ENCODE measurements at places on chromosomes 7 and 10.

DNA sequence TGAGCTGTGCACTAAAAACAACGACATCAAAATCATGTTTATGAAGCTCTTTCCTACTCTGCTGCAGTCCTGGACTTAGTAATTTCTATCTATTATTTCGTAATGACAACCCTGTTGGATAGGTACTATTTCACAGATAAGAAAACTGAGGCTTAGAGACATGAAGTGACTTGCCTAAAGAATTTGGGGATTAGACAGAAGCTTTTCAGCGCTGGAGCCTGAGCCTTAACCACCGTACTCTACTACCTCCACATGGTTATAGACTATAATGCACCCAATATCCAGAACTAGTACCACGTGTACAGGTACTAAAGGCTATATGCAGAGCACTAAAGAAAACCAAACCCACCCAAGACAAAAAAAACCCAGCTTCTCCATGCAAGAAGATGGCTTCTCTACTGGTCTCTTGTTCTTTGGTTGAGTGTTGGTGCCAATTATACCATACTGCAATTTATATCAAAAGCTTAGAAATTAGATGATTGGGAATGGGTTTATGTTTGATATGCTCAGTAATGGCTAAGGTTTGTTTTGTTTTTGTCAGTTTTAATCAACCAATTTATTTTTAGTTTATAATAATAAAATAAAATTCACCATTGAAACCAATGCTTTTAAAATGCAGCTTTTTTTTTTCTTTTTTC is 6.5 kb upstream of the SNX10 start:
- DNase-seq, result no peak

DNA sequence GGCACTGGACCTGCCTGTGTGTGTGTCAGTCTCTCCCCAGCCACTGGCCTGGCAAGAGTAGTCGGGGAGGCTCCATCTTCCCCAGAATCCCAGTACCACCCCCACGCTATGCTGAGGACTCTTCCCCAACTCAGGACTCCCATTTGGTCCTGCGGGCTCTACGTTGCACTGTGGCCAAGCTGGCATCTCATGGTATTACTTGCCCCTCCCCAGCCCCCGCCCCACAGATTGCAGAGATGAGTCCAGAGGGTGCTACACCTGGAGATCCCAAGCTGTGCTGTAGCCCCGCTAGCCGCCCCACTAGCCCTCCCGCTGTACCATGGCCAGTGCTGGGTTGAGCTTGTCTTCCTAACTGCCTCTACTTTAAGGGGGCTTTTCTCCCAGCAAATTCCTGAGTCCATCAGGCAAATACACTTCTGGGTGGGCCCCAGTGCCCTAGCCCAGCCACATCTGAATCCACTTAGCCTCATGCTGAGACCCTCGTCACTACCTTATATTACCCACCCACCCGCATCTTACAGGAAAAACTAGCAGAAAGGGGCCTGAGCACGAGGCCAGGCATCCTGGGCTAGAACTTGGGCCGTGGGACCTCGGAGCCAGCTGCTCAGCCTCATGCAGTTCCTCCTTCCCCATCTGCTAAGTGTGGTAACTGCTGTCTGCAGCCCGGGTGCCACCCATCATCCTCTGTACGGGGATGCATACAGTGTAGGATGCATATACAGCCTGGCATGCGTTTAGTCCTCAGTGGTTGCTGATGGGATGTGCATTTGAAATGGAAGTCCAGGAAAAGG is 65.8 kb upstream of the CACUL1 start:
- DNase-seq, result no peak

- DNase-seq, result no peak
Observed at GRCh38 chr10:126979311-126979710, 74.1 kb downstream of the DOCK1 start.

- DNase-seq, result no peak
Observed at GRCh38 chr7:77765906-77766800, 32.1 kb downstream of the TMEM60 start.

GRCh38 chr7:30479202-30480120 is 877 bp upstream of the NOD1 start:
- no peak for DNase-seq

DNA sequence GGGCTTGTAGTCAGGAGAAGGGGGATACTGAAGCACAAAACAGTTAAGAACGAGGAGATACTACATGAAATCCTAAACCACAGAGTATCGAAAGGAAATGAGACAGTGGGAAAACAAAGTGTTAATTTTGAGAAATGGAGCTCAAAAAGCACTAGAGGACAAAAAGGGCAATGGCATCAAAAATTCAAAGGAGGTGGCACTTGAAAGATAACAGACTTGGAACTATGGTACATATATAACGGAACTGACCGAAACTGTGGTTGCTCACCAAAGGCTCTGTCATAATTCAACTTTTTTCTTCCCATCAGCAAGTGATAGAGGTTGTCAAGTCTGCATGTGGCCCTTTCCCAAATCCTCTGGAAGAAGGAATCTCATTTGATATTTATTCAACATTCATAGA is 97.0 kb downstream of the CABCOCO1 start:
- no peak for DNase-seq

DNA sequence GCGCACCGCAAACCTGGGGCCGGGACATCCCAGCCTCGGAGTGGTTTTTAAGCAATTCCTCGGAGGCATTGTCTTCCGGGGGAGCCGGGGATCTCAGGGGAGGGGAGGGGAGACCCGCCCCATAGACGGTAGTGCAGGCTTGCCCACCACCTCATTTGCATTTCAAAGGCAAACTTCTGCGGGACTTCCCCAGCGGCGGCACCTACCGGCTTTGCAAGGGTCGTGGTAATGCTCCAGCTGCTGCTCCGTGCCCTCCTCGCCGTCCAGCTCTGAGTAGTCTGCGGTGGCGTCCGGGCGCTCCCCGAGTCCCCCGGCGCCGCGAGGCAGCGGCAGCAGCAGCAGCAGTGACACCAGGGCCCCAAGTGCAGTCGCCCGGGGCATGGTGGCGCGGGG is 425 bp downstream of the TLL2 start:
- no peak for DNase-seq

- DNase-seq, result no peak
Observed at GRCh38 chr10:50635286-50635685, 11.5 kb upstream of the SGMS1 start.

- no peak for DNase-seq
Observed at GRCh38 chr10:46016811-46017210, 13.6 kb downstream of the NCOA4 start.

- DNase-seq, result no peak
Observed at GRCh38 chr7:37448011-37448635, 541 bp downstream of the ELMO1 start.

GRCh38 chr10:77784856-77785255 is 141.7 kb downstream of the DLG5 start:
- DNase-seq, result no peak

DNA sequence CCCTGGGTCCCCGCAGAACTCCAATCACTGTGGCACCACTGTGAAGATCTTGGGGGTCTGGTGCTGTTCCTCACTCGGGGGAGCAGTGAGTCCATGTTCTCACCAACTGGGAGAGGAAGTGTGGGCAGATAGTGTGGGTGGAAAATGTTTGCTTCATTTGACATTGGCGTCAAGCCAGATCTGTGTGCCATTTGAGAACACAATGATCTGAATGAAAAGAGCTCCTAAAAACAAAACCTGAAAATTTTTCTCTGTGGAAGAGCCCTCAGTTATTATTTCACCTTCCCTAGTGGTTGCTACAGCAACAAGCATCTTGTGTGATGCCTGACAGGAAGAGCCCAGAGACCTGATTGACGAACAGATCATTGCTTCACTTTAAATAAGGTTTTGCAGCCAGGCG is 125.6 kb downstream of the VIPR2 start:
- DNase-seq, result no peak

GRCh38 chr10:19195698-19196097 is 147.1 kb downstream of the MALRD1 start:
- no peak for DNase-seq

DNA sequence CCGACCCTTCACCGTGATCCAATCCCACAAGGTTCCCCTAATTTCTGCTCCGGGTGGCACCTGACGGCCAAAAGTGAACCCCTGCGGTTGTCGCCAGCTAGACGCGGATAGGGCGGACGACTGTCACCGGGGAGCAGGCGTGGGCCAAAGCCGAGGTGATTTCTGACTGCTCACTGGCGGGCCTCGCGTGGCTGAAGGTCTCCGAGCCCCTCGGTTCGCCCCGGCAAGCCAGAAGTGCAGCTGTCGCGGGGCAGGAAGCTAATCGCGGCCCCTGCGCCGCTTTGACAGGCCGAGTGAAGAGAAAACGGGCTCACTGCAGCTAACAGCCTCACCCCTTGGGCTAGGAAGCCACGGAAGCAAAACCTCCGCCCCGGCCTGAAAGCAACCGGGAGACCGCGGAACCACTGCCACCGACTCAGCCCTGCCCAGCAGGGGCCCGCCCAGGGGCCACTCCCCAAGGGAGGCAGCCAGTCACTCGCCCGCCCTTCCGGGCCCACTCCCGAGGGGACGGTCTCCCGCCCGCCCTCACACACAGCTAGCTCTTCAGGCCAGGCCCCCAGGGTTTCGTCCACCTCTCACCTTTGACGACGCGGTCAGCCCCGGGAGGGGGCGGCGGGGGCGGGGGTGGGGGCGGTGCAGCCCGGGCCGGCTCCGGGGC is 469 bp downstream of the PPP3CB start:
- DNase-seq, result peak; percentile 72

DNA sequence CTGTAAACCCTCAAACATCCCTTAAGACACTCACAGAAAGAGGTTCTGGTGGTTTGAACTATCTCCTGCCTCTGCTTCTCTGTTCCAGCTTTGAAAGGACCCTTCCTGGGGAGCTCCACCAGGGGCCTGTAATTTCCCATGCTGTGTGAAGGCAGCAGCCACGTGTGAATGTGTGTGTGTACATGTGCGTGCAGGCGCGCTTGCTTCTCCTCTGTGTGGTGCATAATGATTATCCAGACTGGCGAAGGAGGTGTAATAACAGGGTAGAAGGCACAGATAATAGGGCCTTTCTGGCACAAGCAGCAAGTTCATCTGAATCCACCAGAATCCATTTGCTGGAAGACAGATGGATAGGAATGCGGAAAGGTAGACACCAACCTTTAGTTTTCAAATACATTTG is 466.5 kb downstream of the GRID1 start:
- no peak for DNase-seq

DNA sequence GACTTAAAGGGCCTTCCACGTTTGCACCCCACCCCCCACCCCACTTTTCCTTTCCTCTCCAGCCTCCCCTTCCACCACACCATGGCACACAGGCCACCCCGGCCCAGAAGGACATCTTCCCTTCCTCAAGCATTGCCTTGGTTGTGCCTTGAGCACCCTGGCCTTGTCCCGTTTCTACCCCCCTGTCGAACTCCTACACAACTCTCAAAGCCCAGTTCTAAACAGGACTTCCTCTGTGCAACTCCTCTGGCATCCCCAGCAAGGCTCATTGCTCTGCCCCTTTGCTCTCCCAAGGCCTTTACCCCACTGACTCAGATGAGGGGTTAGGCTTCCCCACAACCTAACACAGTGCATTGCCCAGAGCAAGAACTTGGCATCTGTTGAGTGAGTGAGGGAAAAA is 136.1 kb downstream of the HERPUD2 start:
- no peak for DNase-seq

- DNase-seq, result no peak
Observed at GRCh38 chr10:14562218-14563075, 212.2 kb downstream of the FAM107B start.

- DNase-seq, result no peak
Observed at GRCh38 chr10:33732161-33732680, 397.8 kb upstream of the NRP1 start.

DNA sequence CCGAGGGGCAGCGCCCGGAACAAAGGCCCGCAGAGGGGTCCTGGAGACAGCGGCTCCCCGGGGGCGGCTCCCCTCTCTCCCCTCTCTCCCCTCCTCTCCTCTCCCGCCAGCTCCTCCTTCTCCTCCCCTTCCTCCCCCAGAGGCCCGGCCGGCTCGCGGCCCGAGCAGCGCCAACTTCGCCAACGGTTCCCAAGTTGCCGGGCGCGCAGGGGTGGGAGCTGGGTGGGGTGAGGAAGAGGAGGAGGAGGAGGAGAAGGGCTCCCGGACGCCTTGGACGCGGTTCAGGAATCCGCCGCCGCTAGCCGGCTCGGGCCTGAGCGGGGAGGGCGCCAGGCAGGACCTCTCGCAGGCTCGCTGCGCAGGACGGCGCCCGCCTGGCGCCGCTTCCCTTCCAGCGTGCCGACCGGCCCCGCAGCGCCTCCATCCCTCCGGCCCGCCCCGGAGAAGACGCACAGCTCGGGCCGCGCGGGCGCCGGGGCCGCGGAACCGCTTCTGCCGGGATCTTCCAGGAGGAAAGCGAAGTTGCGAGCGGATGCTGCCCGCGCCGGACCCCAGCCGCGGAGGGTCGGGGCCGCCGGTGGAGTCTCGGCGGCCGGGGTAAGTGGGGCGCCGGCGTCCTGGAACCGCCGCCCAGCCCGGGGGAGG is at the start of gene CHST3:
TSS of gene CHST3 (plus strand) at position 298 of the 645 bp plus-strand sequence. CDS start 41,448 bp downstream, outside the sequence.
- no peak for DNase-seq

DNA sequence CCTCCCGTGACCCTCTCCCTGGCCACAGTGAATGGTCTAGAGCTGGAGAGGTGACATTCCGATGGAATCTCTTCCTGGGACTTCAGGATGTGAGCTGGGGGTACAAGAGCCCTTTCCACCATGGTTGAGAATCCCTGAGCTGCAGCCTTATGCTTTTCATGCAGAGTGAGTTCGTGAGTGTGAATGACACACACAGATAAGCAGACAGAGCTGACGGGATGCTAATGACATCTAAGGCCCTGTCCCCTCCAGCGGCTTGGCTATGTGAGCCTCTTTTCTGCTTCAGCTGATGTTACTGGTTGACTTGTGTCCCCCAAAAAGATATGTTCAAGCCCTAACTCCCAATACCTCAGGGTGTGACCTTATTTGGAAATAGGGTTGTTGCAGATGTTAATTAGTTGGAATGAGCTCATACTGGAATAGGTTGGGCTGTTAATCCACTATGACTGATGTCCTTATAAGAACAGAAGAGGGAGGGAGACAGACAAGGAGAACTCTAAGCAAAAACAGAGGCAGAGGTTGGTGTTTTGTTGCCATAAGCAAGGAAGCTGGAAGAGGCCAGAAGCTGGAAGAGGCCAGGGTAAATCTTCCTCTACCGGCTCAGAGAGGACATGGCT is 111.1 kb upstream of the AFAP1L2 start:
- DNase-seq, result no peak

DNA sequence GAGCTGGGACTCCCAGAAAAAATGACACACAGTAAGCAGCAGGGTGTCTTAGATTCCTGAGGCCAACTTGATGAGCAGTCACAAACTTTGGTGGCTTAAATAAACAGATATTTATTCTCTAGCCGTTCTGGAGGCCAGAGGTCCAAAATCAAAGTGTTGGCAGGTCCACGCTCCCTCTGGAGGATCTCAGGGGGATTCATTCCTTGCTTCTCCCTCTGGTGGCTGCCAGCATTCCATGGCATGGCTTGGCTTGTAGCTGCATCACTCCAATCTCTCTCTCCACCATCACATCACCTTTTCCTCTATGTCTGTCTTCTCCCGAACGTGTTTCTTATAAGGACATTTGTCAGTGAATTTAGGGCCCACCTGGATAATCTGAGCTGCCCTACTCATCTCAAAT is 98.4 kb downstream of the OSBPL3 start:
- no peak for DNase-seq

- no peak for DNase-seq
Observed at GRCh38 chr10:97851341-97852001, 1.8 kb downstream of the GOLGA7B start.
